SK-N-MC (cell line): ENCODE measurements at places on chromosomes 1 and 21.

GRCh38 chr1:15251857-15252835, 5.1 kb downstream of the FHAD1 start:
- no peak for DNase-seq

DNA sequence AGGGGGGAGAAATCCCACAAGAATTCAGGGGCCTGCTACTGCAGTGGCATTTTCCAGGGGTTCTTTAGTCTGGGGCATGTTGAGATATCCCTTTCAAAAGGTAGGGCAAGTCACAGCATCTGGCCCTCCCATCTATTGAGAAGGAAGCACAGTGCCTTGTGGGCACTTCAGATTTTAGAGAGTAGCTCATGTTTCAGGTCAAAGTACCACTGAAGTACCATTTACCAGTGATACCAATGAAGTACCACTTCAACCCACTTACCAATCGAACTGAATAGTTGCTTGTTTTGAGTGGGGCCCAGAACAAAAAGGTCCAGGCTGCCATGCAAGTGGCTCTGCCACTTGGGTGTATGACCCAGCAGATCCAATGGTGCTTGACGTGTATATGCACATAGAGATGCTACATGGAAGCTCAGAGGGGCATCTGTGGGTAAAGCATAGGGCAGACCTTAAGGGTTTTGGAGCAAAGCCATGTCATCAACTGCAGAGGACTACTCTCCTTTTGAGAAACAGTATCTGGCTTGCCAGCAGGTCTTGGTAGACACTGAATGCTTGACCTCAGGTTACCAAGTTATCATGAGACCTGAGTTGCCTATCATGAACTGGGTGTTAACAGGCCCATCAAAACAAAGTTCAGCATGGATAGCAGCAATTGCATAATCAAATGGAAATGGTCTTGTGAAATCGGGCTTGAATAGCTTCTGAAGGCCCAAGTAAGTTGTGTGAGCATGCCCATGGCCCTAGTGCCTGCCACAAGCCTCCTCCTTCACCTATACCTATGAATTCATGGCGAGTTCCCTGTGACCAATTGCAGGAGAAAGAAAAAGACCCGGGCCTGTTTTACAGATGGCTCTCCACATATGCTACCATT, 23.5 kb downstream of the PLA2G2D start:
- no peak for DNase-seq

- DNase-seq: no peak
These were observed 136.8 kb upstream of the USP25 start for GRCh38 chr21:15592957-15593356.

DNA sequence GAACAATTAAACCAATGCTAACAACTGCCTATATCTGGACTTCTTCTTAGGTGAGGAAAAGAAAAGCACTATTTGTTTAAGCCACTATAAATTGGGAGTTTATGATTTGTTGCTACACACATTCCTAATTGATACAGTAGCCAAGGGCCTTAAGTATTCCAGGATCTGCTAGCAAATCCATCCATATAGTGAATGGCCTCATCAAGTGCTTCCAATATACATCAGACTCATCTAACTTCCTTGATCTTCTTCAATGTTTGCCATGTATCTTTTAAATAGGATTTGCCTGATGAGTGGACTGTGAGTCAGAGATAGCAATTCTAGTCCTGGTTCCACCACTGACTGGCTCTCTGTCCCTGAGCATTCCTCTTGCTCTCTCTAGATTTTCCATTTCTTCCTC, 430.2 kb downstream of the OMA1 start:
- no peak for DNase-seq

DNA sequence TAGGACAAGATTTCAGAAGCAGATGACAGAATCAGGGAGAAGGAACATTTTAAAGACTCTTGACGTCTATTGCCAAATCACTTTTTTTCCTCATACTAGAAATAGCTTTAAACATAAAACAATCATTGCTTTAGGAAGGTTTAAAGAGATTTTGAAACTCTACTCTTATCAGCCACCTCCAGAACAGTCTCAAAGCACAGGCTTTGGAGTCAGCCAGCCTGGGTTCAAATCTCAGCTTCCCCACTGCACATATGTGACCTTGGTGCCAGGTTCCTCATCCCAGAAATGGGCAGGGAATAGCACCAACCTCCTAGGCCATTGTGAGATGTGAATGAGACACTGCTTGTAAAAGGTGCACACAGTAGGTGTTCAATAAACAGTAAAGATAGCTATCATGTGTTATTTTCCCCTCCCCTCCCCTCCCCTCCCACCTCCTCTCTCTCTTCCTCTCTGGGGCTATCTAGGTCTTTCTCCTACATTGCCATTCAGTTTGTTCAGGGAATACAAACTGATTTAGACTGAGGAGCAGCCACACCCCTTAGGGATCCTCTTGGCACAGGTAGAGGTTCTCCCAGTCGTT, 20.6 kb downstream of the SPOCD1 start:
- DNase-seq: no peak

GRCh38 chr1:55506740-55507577, 291.8 kb upstream of the USP24 start:
- DNase-seq: no peak

DNA sequence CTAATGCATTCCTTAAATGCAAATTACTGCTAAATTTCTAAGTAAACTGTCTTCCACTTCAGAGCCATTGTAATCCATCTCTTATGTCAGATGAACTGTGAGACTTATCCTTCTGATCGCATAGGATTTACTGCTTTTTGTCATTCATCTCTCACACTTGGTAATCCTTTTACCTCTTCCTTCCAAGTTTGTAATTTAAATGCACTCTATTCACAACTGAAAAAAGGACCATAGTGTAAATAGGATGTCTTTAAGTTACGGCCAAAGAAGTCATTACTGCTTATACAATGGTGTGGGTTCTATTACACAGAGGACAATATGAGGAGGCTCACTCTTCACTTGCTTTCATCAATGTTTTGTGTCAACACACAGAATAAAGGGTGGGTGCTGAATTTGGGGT, 393.3 kb downstream of the PTBP2 start:
- DNase-seq: no peak

GRCh38 chr1:228079013-228079412, 3.5 kb upstream of the ARF1 start:
- DNase-seq: no peak

DNA sequence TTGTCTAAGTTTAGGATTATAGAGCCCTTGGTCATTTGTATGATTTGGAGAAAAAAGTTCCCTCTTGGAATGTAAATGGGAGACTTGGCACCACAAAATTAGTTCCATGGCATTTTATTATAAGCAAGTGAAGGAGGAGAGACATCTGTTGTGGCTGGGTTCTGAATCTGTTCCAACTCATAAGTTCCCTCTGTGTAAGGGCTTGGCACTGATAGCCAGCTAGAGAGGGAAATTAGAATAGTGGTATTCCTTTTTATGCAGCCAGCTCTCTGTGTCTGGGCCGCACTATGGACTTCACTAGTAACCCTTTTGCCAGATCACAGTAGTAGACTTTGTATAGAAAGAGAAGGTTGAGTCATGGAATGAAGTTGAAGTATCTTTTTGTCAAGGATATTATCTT, 31.1 kb downstream of the GNAI3 start:
- no peak for DNase-seq

DNA sequence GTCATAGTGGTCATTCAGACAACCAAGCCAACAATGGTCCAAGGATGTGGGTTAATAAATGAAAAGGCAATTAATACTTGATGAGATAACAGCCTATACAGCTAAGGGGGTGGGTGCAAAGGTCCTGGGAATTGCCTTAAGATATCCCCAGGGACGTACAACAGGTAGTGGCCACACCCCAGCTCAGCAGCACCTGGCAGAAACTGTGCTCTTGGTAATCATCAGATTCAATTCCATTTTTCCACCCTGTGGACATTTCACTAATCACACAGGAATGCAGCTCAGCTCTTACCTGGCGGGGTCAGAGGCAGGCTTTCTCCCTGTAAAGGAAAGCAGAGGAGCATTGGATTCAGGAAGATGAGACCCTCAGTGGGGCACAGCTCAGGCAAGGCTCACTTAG, 32.9 kb downstream of the FCRL5 start:
- no peak for DNase-seq

GRCh38 chr1:94468708-94469107, 50.5 kb downstream of the ABCD3 start:
- no peak for DNase-seq

GRCh38 chr1:37945743-37946702, 830 bp downstream of the INPP5B start:
- no peak for DNase-seq

- no peak for DNase-seq
These were observed 8.3 kb downstream of the PGM1 start for GRCh38 chr1:63601463-63601862.

GRCh38 chr1:47449822-47450552, 12.1 kb downstream of the FOXD2 start:
- DNase-seq: no peak

- DNase-seq: no peak
These were observed 73.1 kb upstream of the USP24 start for GRCh38 chr1:55288245-55288644.

DNA sequence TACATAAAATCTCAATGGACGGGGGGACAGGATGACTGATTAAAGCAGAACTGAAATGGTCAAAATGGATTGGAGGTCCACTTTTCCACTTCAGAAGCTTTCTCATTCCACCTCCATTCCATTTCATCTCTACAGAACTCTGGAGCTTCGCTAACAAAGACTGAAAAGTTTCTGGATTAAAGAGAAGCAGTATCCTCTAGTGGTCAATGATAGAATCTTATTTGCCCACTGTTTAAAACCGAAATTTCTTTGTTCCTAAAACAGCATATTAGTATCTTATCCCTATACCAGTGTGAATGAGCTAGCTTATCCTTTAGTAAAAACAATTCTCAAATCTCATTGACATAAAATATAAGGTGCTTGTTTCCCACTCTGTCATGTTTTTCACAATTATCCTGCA, 890.6 kb downstream of the KCNT2 start:
- DNase-seq: no peak

DNA sequence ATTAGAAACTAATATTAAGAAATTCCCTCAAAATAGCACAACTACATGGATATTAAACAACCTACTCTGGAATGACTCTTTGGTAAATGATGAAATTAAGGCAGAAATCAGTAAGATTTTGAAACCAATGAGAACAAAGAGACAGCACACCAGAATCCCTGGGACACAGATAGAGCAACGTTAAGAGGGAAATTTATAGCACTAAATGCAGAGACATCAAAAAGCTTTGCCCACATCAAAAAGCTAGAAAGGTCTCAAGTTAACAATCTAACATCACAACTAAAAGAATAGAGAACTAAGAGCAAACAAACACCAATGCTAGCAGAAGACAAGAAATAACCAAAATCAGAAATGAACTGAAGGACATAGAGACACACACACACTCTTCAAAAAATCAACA, 48.6 kb upstream of the LRRC8B start:
- no peak for DNase-seq

DNA sequence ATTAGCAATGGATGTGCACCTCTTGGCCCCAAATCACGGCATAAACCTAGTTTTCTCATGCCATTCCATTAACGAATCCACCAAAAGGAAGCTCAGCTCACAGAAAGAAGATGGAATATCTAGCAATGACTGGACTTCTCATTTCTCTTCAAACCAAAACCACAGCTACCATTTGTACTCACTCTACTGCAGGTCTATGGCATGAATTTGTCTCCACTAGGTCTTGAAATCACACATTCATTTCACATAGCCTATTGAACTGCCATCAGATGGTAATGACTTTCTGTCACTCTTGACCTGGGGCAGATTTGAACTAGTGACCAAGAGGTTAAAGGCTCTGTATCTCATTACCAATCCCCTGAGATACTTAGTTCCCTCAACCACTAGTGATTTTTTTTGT, 382.7 kb downstream of the DPYD start:
- no peak for DNase-seq

DNA sequence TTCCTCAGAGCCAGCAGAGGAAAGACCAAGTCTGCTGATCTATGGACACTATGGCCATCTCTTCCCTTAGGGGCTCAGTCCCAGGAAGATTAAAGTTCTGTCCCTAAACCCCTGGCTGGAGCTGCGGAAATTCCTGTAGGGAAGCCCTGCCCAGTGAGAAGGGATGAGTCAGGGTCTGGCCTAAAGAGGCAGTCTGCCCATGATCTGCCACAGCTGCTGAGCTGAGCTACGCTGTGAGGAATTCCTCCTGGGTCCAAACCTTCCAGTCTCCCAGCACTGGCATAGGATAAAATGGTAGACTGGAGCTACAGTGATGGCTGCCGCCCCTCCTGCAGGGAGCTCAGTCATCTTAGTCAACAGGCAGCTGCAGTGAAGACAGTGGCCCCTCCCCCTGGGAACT, 213.7 kb downstream of the BRINP2 start:
- no peak for DNase-seq

DNA sequence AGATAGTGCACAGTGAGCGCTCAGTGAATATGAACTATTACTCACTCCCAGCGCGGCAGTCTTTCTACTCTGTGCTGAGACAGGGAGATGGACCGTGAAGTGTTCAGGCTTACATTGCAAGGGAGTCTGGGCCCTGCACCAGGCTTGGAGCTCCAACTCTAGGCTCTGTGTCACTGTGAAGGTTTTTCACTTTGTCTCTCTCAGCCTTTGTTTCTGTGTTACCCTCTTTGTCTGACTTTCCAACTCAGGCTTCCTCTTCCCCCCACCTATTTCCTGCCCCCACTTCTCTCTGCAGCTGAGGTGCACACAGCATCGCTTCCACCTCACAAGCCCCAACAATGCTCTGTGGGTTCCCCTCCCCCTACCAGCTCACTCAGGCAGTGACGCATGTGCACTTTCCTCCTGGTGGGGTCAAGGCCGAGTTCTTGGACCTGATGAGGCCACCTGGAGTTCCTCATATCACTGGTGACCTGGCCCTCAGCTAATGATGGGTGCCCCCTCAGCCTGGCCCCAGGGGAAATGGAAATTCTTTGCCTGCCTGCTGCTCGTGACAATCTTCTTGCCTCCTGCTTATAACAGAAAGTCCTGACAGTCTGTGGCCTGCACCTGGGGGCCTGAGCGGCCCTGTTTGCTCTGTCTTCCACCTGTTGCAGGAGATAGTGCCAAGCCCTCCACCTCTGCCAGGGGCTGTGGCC, 1.1 kb upstream of the LCK start:
- no peak for DNase-seq

DNA sequence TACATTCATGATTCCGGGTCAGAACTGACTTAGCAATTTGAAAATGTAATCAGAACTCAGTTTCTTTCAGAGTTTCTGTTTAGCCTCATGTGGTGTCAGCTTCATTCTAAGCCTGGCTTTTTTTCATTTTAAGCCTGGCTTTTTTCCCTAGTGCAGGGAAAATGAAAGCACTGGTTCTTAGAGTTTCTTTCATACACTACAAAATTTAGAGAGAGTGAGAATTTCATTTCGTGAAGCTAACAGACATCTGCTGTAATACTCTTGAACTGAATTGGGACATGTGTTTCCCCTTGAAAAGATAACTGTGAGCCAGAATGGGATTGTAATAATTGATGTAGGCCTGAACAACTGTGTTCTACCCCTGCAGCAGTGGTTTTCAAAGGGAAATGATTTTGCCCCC, 95.3 kb upstream of the KIAA0040 start:
- no peak for DNase-seq

- DNase-seq: no peak
These were observed 113.4 kb upstream of the ATP1A1 start for GRCh38 chr1:116259663-116260062.

GRCh38 chr1:165598676-165599059, 32.4 kb upstream of the MGST3 start:
- DNase-seq: no peak
